ENCODE measurements at places on chromosomes 2 and 18.

GRCh38 chr2:8643250-8643995, 38.4 kb upstream of the ID2 start:
- no peak for DNase-seq

- no peak for DNase-seq
Observed at GRCh38 chr2:28606986-28607441, 111.2 kb downstream of the PLB1 start.

- no peak for DNase-seq
Observed at GRCh38 chr2:60486067-60486466, 67.4 kb downstream of the BCL11A start.

- no peak for DNase-seq
Observed at GRCh38 chr2:28350791-28351285, 41.8 kb upstream of the FOSL2 start.

DNA sequence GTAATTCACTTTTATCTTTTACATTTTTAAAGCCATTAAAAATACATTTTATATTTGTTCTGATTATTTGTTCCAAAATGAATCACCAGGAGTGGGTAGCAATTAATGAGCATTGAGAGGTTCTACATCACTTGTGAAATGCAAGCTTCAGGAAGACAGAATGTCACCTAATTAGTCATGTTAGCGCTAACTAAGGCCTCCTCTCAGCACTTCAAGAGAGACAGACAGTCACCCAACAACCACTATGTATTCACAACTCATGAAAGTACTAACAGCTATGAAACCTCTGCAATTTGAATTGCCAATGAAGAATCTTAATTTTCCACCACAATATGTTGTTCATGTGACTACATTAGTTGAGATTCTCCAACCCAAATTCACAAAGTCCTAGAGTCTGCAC, 611.0 kb downstream of the KCNJ3 start:
- no peak for DNase-seq

- DNase-seq = no peak
Observed at GRCh38 chr2:239006622-239007285, 158.9 kb downstream of the TWIST2 start.

- DNase-seq = peak; percentile 94
Observed at GRCh38 chr2:136118819-136119716, 1.1 kb upstream of the CXCR4 start.

DNA sequence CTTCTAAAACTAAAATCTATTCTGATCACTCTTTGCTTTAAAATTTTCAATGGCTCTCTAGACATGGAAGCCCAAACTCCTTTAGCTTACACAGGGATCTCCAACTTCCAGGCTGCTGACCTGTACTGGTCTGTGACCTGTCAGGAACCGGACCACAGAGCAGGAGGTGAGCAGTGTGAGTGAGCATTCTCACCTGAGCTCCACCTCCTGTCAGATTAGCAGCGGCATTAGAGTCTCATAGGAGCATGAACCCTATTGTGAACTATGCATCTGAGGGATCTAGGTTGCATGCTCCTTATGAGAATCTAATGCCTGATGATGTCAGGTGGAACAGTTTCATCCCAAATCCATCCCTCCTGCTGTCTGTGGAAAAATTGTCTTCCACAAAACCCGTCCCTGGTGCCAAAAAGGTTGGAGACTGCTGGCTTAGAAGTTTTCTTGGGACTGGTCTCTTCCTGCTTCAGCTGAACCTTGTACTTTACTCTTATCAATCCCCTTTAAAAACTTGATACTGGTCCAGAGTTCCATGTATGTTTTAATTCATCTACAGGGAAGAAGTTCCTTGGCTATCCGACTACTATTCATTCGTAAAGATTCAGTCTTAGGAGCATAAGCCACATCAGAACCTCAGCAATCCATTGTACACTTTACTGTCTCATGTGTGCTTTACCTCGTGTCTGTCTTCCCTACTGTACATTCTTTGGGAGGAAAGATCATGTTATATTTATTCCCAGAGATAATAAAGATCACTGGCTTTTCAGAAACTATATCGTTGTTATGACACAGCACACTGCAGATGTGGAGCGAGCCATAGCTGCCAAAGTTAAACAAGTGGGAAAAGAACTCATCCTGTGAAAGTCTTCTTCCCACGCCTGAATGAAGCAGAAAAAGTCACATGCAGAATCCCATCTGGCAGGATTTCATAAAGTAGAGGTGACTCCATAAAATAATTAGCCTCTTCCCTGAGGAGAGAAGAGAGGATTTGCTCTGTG, 183.8 kb downstream of the LRATD1 start:
- no peak for DNase-seq
